Nucleus accumbens (tissue), 56 donors: ENCODE measurements at places on chromosomes 7 and 10.

GRCh38 chr7:27704422-27705199, 35.4 kb upstream of the TAX1BP1 start:
- DNase-seq, result no peak

GRCh38 chr7:128279124-128279713, 38.1 kb downstream of the LEP start:
- DNase-seq, result no peak

DNA sequence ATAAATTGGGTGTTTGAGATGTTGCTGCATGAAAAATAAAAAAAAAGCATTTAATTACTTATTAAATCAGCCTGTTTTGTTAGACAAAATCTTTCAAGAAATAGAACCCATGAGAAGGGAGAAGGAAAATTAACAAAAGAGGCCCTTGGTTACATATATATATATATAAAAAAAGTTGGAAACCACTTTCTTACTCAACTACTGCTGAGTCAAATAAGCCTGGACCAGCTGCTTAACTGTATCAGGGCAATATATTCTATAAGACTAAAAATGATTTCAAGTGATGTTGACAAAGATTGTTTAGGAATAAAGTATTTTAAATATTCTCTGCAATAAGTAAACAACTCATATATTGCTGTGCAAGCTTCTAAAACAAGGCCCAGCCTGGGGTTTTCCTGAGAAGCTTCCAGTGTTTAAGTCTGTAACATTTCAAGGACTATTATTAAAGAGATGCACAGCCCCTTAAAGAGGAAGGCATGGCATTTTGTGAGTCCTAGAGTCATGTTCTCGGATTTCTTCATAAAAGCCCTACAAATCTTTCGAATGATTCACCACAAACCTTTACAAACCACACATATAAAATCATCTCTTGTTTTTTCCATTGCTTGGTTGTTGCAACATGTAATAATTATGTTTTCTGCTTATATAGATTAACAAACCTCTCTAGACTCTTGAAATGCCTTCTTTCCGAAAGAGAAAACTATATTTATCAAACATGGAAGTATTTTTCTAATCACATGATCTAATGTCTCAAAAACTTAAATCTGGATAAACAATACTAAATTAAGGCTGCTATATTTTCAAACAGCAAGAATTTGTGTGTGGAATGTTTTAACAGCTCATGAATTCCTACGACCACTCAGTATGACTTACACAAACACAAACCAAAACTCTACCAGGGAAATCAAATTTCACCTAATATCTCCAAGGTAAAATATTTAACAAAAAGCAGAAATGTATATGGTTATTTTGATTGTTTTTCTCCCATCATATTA, 14.3 kb downstream of the JAZF1 start:
- no peak for DNase-seq

DNA sequence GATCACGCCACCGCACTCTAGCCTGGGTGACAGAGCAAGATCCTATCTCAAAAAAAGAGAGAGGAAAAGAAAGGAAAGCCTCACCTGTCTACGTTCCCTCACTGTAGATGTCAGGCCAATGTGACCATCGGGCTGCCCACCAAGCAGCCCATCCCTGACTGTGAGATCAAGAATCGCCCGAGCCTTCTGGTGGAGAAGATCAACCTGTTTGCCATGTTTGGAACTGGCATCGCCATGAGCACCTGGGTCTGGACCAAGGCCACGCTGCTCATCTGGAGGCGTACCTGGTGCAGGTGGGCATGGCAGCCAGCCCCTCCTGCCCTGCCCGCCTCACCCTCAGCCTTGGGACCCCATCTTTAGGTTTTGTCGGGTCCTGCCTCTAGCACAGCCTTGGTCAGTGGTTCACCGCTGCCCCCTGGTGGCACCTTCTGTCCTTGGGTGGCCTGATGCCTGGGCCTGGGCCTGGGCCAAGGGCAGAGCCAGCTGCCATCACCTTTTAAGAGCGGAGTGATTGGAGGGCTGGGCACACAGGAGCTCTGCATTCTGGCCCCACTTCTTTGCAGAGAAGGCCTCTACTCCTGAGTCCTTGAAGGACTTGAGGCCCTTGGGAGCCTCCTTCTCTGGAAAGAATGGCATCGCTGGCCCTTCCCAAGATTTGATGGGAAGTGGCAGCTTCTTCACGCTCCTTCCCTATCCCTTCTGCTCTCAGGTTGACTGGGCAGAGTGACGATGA, 14.4 kb upstream of the AHCYL2 start:
- peak; percentile 69 for DNase-seq

DNA sequence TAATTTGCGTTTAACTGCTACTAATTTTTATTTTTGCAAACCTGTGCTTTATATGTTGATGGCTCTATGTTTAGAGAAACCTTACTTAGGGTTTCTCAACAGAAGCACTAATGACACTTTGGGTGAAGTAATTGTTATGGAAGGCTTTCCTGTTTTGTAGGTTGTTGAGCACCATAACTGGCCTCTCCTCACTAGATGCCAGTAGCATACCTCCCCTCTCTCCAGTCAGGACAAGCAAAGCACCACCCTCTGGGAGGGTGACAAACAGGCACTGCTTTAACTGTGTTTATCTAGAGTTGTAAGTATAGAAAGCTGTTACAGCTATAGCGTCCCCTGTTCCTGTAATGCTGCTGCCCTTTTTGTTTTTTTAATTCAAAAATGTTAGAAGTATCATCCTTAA, 60.9 kb downstream of the WAC start:
- no peak for DNase-seq

- DNase-seq, result no peak
These were observed 79.6 kb downstream of the CREM start for GRCh38 chr10:35206274-35206673.

GRCh38 chr10:107540981-107541380, 376.5 kb upstream of the SORCS1 start:
- no peak for DNase-seq

DNA sequence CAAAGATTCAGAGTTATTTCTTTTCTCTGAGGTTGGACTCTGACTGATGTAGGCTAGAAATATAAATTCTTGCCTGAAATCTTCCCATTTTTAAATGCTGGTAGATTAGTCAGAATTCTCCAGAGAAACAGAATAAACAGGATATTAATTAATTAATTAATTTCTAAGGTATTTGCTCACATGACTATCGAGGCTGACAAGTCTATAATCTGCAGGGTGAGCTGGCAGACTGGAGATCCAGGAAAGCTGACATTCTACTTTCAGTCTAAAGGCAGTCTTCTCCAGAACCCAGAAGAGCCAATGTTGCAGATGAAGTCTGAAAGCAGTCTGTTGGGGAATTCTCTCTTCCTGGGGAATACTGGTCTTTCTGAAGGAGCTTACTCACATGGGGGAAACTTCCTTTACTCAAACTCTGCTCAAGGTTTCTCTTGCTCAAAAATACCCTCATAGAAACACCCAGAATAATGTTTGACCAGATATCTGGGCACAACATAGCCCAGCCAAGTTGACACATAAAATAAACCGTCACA, 189.7 kb downstream of the KIF20B start:
- DNase-seq, result no peak

- no peak for DNase-seq
These were observed 37.4 kb downstream of the RASGEF1A start for GRCh38 chr10:43229208-43230061.

GRCh38 chr10:17751781-17752445, at the start of gene TMEM236:
Gene TMEM236, plus strand, starts transcription at chr10:17752201. Its CDS starts 95 bp downstream, at chr10:17752296.
- no peak for DNase-seq

DNA sequence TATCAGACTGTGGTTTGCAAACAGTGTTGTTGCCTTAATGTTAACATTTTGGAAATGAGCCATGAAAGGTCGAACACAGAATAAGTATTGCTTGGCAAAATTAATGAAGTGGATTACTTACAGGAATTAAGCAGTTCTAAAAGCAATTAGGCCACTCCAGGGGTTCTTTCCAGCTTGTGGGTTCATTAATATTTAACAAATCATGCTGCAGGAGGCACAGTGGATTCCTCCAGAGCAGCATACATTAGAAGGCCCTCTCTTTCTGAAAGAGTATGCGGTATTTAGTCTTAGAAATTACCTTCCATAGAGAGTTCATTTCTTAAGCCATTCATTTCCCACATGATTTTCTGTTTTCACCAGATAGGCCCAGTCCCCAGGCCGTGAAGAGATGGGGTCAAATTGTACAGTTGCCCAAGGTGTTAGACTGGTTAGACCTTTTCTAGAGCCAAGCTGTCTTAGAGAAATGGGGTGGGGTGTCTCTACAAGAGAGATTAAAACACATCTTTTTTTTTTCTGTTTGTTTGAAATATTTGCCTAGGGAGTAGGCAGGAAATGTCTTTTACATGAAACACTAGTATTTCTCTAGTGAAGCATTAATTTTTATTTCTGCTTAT, 40.0 kb upstream of the AGR3 start:
- no peak for DNase-seq

DNA sequence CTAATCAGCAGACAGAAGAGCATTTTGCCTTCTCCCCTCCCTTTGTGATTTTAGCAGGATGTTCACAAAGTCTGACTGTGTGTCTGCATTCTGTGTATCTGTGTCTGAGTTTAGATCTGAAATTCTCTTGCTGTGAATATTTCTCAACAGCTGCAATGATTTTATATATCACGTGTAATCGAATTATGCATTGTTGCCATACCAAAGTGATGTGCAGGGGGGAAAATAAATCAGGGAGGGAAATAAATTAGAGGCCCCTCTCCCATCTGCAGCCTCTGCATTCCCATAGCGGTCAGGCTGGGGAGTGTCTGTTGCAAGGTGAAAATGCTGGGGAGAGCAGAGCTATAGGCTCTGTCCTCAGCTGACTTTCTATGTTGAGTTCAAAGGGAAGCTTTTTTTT, 209.0 kb downstream of the LRMDA start:
- no peak for DNase-seq

DNA sequence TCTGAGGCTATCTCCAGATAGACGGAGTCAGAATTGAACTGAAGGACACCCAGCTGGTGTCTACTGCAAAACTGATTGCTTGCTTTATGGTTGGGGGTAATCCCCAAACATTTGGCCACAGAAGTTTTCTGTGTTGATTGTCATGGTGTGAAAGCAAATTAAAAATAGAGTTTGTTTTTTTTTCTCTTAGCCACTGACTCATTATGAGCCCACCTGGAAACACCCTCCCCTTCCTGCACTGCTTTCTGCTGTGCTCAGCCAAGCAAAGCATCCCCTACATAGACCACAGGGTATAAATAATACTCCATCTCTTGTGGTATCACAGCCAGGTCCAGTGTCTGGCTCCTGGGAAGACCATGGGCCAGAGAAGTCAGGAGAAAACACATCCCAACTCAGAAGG, 6.5 kb upstream of the VWC2 start:
- DNase-seq, result no peak

GRCh38 chr7:108464743-108465142, 8.5 kb upstream of the NRCAM start:
- no peak for DNase-seq

- no peak for DNase-seq
These were observed 1.0 kb upstream of the CHST15 start for GRCh38 chr10:124094419-124094785.

- no peak for DNase-seq
These were observed 68.6 kb downstream of the UNCX start for GRCh38 chr7:1301054-1301881.

GRCh38 chr7:78529392-78529791, 730.8 kb downstream of the PHTF2 start:
- no peak for DNase-seq

DNA sequence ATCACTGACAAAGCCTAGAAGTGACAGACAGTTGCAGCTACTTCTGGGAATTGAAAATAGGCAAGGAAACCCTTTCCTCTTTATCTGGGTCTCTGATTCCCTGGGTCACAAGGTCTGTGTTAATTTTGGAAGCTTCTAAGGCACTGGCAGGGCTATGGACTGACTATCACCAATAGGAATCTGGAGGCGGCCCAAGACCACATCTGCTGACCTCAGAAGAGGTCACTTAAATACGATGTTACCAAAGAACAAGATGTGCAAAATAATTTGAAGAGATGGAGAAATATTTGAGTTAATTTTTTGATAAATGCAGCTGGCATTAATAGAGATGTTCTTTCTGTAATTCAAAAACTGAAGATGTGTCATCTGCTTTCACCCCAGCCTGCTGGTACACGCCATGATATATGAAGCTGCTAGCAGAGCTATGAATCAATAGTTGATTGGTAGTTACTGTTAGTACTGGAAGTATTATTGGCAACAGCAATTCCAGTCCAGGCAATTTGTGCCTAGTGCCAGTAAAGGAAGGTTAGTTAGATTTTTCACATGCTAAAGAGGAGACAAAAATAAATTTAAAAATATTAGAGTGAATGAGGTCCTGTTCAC, 5.5 kb upstream of the STEAP4 start:
- no peak for DNase-seq

- DNase-seq, result no peak
These were observed 182.7 kb downstream of the AHR start for GRCh38 chr7:17481118-17481517.

- DNase-seq, result no peak
These were observed 13.9 kb downstream of the ARHGAP19 start for GRCh38 chr10:97278491-97278989.

- no peak for DNase-seq
These were observed 25.4 kb upstream of the CRHR2 start for GRCh38 chr7:30707391-30708357.
